ENCODE measurements at places on chromosomes 2 and 18.

DNA sequence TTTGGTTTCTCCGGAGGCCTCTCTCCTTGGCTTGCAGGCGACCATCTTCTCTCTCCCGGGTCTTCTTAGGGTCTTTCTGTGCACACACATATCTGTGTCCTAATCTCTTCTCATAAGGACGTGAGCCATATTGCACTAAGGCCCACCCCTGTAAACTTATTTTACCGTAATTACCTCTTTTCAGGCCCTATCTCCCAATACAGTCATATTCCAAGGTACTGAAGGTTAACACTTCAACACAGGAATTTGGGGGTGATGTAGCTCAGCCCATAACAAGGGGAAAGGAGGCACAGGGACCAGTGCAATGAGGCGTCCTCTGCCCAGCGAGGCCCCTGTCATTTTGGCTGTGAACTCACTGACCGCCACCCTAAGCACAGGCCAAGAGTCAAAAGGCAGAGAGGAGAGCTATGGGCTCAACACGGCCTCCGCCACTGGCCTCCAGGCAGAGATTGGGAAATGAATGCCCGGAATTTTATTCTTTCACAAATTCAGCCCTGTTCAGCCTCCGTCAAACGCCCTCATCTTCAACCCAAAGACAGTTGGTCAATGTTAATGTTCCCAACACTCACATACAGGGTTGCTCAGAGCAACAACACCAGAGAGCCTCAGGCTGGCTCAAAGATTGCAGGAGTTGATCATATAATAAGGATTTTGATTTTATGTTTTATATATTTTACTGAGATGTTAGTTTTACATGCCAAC is 15.9 kb upstream of the NMUR1 start:
- no peaks in the 10 kb centered on the region for H3K36me3 ChIP-seq
- no peaks in the 10 kb centered on the region for H3K27me3 ChIP-seq
- H3K4me1 ChIP-seq = no peaks in the 10 kb centered on the region
- DNase-seq = no peak
- no peak overlapping the region for H3K27ac ChIP-seq

DNA sequence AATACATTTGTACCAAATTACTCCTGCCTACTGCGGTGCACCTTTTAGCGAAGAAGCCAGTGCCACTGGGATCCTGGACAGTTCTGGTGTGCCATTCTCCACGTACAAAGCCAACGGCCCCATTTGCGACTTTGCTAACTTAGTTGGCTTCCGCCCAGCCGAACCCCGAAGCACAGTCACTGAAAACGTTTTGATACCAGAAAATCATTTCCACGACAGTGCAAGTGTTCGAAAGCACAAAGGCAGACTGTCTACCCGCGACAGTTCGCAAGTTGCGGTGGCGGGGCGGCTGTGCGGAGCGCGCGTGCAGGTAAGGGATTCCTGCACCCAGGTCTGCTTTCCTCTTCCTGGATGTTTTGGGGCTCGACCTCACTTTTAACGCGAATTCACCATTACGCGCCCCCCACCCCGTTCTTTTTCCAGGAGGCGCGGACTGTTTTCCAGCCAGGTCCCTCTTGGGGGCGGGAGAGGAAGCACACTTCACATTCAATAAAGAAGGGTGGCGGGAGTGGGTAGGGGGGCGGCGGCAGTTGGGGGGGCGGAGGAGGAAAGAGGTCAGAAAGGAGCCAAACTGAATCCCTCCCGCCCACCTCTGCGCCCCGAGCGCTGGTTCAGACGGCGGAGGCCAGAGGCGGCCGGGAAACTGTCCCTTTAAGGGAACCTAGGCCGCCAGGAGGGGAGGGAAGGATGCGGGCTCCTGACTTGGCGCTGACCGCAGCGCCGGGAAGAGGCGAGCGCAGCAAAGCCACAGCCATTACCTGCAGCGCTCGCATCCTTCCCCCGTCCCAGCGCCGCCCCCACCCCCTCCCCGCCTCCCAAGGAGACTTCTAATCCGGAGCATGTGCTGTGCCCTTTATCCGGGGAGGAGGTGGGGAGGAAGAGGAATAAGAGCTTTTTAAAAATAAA is 107.4 kb upstream of the KCTD1 start:
- peak; percentile 72 for DNase-seq
- no peaks in the 10 kb centered on the region for H3K27me3 ChIP-seq
- H3K36me3 ChIP-seq = no peaks in the 10 kb centered on the region
- peak overlapping the region; percentile 87 for H3K27ac ChIP-seq
- peaks cover 14% of the 10 kb centered on the region for H3K4me1 ChIP-seq

DNA sequence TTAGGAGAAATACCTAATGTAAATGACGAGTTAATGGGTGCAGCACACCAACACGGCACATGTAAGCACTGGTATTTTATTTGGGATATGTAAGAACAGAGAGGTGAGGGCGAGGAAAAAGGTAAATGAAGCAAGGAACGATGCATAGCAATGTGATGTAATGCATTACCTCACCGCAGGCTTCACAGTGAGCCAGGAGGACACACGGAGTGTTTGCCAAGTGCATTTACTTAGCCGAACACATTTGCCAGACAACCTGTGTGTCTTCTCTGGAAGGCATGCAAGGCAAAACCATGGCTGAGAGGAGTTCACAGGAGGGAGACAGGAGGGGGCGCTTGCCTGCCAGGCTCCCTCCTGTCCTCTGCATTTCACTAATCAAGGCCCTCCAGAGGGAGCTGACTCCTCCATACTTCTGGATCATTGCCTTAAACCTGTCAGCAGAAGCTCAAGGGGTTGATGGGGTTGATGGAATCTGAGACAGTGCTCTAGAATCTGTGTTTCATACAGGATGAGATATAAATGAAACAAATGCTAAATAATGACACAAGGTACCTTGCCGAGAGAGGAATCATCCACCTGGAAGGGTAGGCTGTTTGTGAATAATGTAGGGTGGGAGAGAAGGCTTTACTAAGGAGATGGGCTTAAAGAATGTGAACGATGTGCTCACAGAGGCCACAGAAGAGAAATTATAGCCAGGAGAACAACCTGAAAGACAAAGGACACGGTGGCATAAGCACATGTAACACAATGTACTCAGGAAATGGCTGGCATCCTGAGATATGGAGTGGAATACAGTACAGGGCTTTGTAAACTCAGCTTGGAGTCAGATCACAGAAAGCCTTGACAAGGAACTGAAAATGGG is 9.1 kb upstream of the TPRKB start:
- H3K36me3 ChIP-seq = peaks cover 6% of the 10 kb centered on the region
- H3K27ac ChIP-seq = no peak overlapping the region
- H3K4me3 ChIP-seq = no peak overlapping the region
- H3K4me1 ChIP-seq = no peaks in the 10 kb centered on the region

- no peak overlapping the region for H3K4me3 ChIP-seq
- peaks cover 22% of the 10 kb centered on the region for H3K4me1 ChIP-seq
- H3K36me3 ChIP-seq = no peaks in the 10 kb centered on the region
Measured at GRCh38 chr2:30223413-30223874, 7.9 kb upstream of the LBH start.

DNA sequence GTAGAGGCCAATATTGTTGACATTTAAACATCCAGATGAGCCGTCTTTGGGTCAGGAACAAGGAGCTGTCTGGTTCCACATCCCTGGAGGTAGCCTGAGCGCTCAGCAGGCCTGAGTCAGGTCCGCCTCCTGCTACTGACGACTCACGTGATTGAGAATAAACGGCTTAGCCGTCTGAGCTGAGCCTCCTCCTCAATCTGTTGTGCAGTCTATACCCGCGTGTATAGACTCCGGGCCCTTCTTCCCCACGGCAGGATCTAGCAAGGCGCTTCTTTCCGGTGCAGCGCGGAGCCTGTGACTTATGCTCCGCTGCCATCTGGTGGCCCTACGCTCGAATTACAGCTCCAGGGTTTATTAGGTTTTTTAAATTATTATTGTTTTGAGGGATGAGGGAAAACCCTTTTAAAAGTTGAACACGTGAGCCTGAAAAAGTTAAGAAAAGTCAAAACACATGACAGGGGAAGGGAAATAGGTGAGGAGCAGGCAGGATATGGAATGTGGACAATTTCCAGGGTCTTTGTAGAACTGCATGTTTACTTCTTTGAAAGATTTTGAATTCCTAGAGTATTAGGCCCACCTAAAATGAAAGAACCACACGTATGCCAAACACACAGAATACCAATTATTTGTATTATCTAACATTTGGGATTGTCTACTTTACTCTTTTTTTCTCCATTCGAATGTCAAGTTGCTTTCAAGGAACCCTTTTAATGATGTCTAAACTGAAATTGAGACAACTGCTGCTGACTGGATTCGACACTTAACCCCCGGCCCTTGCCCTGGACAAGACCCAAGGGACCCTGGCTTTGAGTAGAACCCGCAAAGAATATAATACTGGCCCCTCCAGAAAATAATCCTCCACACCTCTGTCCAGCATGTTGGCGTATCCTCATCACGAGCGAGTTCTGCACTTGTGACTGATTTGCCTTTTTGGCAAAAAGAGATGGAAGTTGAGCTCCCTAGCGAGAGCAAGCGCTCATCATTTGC is 112.4 kb upstream of the ZNF236 start:
- no peak for DNase-seq
- no peaks in the 10 kb centered on the region for H3K27me3 ChIP-seq
- no peaks in the 10 kb centered on the region for H3K4me1 ChIP-seq

DNA sequence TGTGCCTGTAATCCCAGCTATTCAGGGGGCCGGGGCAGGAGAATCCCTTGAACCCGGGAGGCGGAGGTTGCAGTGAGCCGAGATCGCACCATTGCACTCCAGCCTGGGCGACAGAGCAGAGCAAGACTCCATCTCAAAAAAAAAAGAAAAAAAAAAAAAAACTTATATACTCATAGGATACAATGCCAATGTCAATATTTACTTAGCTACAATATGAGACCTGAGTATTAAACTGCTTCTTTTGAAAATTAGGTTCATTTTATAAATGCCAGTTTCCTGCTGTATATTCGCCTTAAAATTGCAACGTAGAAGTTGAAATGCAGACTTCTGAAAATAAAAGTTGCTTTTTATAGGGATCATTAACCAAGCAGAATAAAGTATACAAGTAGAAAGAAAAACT is 2.3 kb downstream of the SLC35F5 start:
- no peak for DNase-seq
- no peak overlapping the region for H3K27ac ChIP-seq
- H3K4me1 ChIP-seq = peaks cover 4% of the 10 kb centered on the region
- peaks cover 7% of the 10 kb centered on the region for H3K36me3 ChIP-seq

GRCh38 chr2:237434866-237435311 is 20.9 kb upstream of the COL6A3 start:
- H3K27ac ChIP-seq = peak overlapping the region; percentile 85
- H3K4me1 ChIP-seq = peaks cover 33% of the 10 kb centered on the region
- no peak overlapping the region for H3K4me3 ChIP-seq
- no peaks in the 10 kb centered on the region for H3K27me3 ChIP-seq

GRCh38 chr2:81266106-81266505 is 961.6 kb upstream of the LRRTM1 start:
- no peak overlapping the region for H3K4me3 ChIP-seq
- H3K27ac ChIP-seq = no peak overlapping the region
- H3K4me1 ChIP-seq = no peaks in the 10 kb centered on the region
- H3K27me3 ChIP-seq = no peaks in the 10 kb centered on the region
- DNase-seq = no peak
- H3K36me3 ChIP-seq = no peaks in the 10 kb centered on the region

GRCh38 chr2:1635823-1636222 is 108.5 kb downstream of the PXDN start:
- no peaks in the 10 kb centered on the region for H3K27me3 ChIP-seq
- H3K36me3 ChIP-seq = peaks cover 93% of the 10 kb centered on the region
- peaks cover 5% of the 10 kb centered on the region for H3K4me1 ChIP-seq
- H3K27ac ChIP-seq = no peak overlapping the region
- DNase-seq = no peak

- H3K36me3 ChIP-seq = no peaks in the 10 kb centered on the region
- H3K27me3 ChIP-seq = no peaks in the 10 kb centered on the region
- H3K27ac ChIP-seq = no peak overlapping the region
- no peaks in the 10 kb centered on the region for H3K4me1 ChIP-seq
- no peak overlapping the region for H3K4me3 ChIP-seq
Measured at GRCh38 chr2:215567504-215567903, 131.6 kb upstream of the FN1 start.

DNA sequence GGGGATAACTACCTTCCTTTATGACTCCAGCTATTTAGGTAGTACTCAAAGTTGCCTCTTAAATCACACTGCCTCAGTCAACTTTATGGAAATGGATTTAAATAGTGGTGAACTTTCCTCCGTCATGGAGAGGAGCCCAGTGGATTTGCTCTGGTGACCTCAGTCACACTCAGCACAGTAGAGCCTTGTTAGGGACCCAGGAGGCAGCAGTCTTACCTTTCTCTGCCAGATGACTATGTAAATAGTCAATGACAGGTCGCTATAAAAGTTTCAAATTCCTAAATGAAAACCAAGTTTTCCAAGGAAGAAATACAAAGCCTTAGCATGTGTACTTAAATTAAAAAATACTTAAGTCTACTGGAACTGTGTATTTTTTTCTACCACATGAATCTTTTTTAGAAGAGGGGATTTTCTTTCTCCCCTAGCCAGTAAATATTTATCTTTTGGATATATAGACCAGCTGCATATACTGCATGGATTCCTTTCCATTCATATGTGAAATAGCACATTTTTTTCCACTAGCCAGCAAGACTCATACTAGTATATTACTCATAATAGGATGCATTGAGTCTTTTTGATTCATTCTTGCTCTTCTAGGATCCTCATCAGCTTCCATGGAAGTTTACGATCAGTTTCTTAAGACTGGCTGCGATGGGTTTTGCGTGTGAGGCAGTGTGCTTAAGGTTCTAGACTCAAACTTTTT is 147.1 kb downstream of the FMNL2 start:
- DNase-seq = no peak
- no peak overlapping the region for H3K27ac ChIP-seq
- no peaks in the 10 kb centered on the region for H3K27me3 ChIP-seq
- no peaks in the 10 kb centered on the region for H3K4me1 ChIP-seq
- H3K36me3 ChIP-seq = no peaks in the 10 kb centered on the region

DNA sequence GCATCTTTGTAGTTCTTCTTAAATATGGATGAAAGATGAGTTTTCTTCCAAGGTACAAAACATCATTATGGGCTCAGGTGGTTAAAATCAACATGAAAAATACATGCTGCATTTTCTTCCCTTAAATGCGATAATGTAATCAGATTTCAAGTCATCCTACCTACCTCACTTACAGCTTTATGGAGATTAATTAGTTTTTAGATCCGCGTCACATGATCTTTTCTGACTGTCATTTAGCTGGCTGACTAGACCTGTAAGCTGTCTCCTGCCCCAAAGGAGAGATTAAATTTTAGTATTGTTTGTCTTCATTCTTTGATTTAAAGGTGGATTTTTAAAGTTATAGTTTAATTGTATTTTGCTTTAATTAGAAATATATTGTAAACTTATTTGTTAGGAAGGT is 678.0 kb upstream of the ZEB2 start:
- no peak for DNase-seq
- H3K36me3 ChIP-seq = no peaks in the 10 kb centered on the region
- H3K4me3 ChIP-seq = no peak overlapping the region

All from ascending aorta (tissue), 2 donors.